CD4-positive, alpha-beta T cell treated with Interleukin-17A for 4 hours (primary cell): ENCODE measurements at places on chromosomes 12 and 14.

- peak; percentile 50 for DNase-seq
Observed at GRCh38 chr14:24674204-24674970, 40.4 kb upstream of the GZMB start.

GRCh38 chr12:51188359-51189051 lies 15.6 kb upstream of the TFCP2 start:
- no peak for DNase-seq

- no peak for DNase-seq
Observed at GRCh38 chr12:39427360-39427808, 15.5 kb downstream of the KIF21A start.

- DNase-seq, result peak; percentile 10
Observed at GRCh38 chr12:54147186-54147585, 41.6 kb downstream of the SMUG1 start.

DNA sequence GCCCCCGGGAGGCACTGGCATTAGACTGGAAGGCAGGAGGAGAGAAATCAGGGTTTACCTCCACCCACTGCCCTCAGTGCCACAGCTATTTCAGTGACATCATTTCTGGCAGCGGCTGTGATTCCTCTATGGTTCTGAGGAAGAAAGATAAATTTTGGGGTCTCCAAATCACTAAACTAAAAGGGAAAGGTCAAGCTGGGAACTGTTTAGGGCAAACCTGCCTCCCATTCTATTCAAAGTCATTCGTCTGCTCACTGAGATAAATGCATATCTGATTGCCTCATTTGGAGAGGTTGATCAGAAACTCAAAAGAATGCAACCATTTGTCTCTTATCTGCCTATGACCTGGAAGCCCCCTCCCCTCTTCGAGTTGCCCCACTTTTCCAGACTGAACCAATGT lies 14.0 kb upstream of the CRY1 start:
- DNase-seq, result no peak

DNA sequence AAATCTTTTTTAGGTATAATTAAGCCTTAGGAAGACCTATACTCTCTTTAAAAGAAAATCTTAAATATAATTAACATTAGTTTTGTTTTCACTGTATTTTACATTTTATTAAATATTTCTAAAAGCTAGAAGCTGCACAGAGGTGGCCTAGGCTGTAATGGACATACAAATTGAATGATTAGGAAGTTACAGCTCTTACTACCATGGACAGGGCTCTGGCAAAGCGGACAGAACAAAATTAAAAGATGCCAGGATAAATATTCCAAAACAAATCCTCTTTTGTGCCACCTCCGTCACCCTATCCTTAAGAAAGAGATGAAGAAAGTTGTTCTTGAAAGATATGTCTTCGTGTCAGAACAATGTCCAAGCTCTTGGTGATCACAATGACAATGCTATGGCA lies 376.5 kb downstream of the ETNK1 start:
- DNase-seq, result no peak

DNA sequence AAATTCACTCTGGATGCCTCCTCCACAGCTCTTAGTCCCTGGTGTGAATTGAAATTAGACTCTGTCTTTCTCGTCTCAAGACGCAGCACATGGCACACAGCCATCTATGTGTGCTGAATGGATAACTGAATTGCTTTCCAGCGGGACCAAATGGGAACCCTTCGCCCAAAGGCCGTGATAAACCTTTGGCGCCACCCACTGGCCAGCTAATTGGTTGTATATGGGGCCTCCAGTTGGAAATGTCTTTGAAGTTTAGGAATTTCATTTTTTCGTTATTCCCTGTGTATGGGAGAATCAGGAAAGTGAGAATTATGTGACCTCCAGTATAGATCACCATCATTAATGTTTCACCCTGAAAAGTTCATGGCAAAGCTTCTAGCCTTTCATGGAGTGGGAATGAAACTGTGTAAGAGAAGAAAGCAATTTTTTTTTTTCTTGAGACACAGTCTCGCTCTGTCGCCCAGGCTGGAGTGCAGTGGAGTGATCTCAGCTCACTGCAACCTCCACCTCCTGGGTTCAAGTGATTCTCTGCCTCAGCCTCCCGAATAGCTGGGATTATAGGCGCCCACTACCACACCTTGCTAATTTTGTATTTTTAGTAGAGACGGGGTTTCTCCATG lies 9.8 kb upstream of the HSP90AA1 start:
- peak; percentile 87 for DNase-seq

DNA sequence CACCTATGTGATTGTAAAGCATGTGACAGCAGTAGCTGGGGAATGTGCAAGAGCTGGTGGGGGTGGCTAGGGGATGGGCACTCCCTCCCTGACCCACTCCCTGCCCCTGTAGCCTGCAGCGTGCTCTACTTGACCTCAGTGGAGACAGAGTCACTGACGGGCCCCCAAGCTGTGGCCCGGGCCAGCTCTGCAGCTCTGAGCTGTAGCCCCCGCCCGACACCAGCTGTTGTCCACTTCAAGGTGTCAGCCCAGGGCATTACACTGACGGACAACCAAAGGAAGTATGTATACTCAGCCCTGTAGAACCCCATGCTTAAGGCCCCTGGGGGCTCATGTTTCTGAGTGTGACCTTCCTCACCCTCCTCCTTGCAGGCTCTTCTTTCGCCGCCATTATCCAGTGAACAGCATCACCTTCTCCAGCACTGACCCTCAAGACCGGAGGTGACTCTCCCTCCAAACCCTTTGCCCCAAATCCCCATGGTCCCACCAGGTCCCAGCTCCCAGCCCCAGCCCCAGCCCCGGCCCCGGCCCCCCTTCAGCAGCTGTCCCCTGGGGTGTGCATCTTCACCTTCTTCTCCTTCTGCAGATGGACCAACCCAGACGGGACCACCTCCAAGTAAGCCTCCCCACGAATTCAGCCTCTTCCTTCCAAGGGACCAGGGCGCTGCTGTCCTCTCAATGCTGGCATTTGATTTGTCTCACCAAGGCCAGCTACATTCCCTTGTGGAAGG lies 13.3 kb downstream of the TNS2 start:
- no peak for DNase-seq

GRCh38 chr12:23535441-23535840 lies 414.0 kb downstream of the SOX5 start:
- no peak for DNase-seq

GRCh38 chr12:130198663-130199060 lies 36.4 kb downstream of the FZD10 start:
- DNase-seq, result no peak

GRCh38 chr14:91415794-91416743 lies 1.6 kb downstream of the CCDC88C start:
- peak; percentile 75 for DNase-seq

DNA sequence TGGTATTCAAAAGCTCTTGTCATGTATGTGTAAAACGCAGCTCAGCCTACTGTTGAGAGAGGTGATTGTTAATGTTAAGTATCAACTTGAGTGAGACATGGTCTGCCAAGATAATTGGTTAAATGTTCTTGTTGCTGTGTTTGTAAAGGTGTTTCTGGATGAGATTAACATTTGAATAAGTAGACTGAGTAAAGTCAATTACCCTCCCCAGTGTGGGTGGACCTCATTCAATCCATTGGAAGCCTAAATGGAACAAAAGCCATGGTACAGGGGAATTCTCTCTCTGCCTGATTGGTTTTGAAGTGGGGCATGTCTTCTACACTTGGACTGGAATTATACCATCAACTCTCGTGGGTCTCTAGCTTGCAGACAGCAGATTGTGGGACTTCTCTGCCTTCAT lies 63.8 kb upstream of the RERGL start:
- no peak for DNase-seq

DNA sequence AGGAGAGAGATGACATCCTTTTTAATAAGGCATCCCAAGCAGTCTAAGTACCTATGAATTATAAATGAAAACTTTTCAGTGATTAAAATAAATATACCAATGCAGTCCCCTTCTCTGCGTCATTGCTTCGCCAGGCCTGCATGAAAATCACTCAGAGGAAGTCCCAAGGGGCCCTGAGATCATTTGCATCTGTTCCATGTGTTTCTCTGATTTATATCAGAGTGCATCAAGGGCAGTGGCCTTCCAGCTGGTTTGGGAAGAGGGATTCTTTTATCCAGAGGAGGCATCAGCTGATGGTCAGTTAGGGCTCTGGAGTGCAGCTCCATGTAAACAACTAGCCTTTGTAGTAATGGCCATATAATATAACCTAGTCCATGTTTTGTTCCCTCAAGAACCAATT lies 210.1 kb downstream of the RGS6 start:
- no peak for DNase-seq

GRCh38 chr14:52094546-52095271 lies 25.9 kb upstream of the NID2 start:
- no peak for DNase-seq

DNA sequence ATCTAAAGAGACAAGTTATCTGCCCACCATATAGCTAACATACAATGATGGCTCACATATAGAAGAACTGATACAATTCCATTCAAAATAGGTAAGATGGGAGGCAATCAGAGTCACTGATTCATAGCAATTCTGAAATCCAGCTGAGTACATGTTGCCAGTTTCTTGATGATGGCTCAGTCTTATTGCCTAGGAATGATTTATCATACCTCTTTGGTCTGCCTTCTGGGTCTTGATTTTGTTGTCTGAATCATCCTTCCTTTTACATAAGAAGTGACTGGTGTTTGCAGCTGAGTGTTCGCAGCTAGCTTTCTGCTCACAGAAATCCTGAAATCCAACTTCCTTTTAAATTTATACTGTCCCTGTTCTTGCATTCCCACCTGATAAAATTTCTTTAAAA lies 463.2 kb upstream of the MGAT4C start:
- no peak for DNase-seq

GRCh38 chr12:83318386-83319098 lies 631.8 kb downstream of the TMTC2 start:
- no peak for DNase-seq

- DNase-seq, result peak; percentile 84
Observed at GRCh38 chr12:57216014-57216911, at the start of gene NXPH4. Gene NXPH4, plus strand, starts transcription at chr12:57216794. Its CDS starts 176 bp downstream, at chr12:57216970.

DNA sequence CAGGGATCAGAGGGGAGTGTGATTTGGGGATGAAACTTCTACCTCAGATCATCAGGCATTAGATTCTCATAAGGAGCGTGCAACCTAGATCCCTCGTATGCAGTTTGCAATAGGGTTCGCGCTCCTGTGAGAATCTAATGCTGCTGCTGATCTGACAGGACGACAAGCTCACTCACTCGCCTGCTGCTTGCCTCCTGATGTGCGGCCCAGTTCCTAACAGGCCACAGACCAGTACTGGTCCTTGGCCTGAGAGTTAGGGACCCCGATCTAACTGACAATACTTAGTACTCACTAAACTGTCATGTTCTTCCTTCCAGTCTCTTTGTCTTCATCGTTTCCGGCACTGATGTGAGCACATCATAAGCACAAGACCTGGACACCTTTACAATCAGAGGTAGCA lies 5.3 kb upstream of the RPLP0 start:
- no peak for DNase-seq

- DNase-seq, result no peak
Observed at GRCh38 chr14:24113379-24113800, 1.2 kb upstream of the DCAF11 start.

DNA sequence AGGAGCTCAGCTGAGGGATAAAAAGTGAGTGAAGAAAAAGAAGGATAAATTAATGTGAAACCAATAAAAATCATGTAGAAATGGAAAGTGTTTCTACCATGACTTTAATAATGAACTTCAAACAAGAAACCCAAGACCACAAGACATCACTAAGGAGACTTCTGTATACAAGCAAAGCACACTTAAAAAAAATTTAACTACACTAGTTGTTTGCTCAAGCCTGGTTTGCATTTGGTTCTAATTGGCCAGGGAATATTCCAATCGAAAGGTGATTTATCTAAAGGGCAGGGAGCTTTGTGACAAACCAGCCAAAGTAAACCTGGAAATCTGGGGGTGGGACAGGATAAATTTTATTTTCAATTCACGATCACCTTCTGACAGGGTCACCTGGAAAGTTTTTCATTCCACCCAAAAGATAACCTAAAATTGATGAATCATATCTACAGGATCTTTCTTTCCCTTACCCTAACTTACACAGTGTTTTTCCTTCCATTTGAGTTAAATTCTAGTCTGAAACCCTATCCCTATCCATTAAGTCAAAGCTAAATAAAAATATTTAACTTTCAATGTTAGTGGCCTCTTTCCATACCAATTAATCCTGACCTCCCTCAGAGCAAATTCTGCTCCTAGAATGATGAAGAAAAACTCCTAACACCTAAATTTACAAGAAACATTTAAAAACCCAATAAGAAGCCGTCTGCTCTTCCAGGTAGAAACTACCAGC lies 2.6 kb downstream of the EGLN3 start:
- DNase-seq, result no peak
